Progenitor cell of endocrine pancreas (in vitro differentiated cells): ENCODE measurements at places on chromosomes 2 and 18.

DNA sequence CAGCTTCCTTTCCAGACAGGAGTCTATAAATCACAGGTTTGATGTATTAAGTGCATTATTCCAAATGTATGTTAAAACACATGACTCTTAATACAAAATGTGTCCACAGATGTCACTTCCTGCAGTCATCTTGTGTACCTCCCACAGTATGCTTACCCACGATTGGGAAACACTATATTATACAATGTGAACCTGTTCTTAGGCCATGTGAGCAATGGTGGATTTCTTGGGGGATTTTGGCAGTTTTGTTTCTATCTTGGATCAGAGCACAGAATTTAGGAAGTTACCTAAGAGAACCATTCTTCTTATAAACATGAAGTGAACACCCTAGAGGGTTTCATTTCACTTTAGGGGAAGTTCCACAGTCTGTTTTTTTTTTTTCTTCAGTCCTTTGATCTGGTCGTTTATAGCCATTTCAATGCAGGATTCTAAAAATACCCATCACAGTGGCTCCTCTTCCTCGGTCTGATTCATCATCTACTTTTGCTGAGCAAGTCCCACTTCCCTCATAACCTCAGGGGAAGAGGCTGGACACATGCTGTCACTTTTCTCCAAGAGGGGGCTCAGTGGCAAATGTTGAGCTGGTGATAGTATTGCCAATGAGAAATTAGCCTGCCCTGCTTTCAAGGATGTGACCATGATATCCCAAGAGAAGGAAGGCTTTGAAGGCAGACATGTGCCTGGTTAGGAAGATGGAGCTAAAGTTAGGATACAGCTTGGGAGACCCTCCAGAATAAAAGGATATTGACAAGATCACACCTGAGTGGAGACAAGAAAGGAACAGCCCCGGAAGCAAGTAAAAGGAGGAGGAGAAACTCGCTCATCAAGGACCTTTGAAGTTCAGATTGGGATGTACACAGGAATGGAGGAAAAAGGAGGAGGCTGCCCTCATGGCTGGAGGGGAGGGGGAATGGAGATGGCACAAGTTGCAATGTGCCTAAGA lies 22.6 kb downstream of the PLEK start:
- H3K36me3 ChIP-seq: no peaks in the 10 kb centered on the region
- DNase-seq: no peak
- H3K4me1 ChIP-seq: peaks cover 2% of the 10 kb centered on the region
- no peak overlapping the region for H3K27ac ChIP-seq

DNA sequence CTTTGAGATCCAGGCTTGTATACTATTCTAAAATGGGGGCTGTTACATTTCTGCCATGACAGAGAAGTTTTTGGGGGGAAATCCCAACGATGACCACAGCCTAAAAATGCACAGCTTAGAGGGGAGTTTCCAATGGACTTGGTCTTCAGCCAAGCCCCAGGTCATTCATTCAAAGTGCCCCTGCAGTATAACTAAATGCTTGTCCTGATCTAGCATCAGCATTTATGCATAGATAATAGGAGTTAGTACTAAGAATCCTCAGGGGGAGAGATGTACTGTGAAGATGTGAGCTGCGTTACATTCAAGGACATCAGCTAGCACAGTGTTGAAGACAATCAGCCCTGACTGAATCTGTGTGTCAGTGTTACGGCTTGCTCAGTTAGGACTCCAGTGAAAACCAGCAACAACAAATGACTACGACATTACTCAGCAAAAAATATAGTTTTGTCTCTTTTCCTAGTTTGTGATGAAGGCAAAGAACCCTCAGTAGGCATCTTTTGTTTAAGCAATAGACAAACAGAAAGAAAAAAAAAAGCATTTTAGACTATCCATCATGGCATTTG lies 160.9 kb downstream of the ZEB2 start:
- H3K27ac ChIP-seq: no peak overlapping the region
- peaks cover 8% of the 10 kb centered on the region for H3K27me3 ChIP-seq
- no peaks in the 10 kb centered on the region for H3K36me3 ChIP-seq
- H3K4me1 ChIP-seq: no peaks in the 10 kb centered on the region
- DNase-seq: no peak
- no peak overlapping the region for H3K4me3 ChIP-seq

GRCh38 chr2:52083214-52083613 lies 1051.3 kb upstream of the NRXN1 start:
- no peak for DNase-seq
- H3K4me3 ChIP-seq: no peak overlapping the region
- H3K27me3 ChIP-seq: no peaks in the 10 kb centered on the region
- no peaks in the 10 kb centered on the region for H3K36me3 ChIP-seq

DNA sequence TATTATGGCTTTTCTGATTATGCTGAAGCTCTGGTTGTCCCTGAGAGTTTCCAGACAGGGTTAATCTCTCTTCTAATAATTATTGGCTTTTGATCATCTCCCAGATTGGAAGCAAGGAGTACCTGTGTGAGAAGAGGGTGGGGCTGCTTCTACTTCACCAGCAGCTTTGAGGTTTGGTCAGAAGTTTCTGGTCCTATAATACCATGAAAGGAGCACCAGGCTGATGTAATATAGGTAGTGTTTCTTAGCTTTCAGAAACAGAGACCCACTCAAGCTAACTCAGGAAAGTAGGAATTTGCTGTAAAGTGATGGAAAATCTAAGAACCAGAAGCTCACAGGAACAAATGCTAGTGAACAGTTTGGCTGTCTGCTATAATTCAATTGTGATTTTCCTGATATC lies 57.6 kb downstream of the SGPP2 start:
- H3K36me3 ChIP-seq: no peaks in the 10 kb centered on the region
- H3K27me3 ChIP-seq: peaks cover 19% of the 10 kb centered on the region
- DNase-seq: no peak
- H3K27ac ChIP-seq: no peak overlapping the region
- peaks cover 14% of the 10 kb centered on the region for H3K4me1 ChIP-seq

GRCh38 chr2:242060212-242060835 lies 190.8 kb downstream of the RTP5 start:
- H3K36me3 ChIP-seq: no peaks in the 10 kb centered on the region
- peaks cover 24% of the 10 kb centered on the region for H3K27me3 ChIP-seq
- H3K4me3 ChIP-seq: no peak overlapping the region

GRCh38 chr2:143029141-143029540 lies 100.1 kb upstream of the ARHGAP15 start:
- peaks cover 23% of the 10 kb centered on the region for H3K27me3 ChIP-seq
- DNase-seq: no peak
- no peak overlapping the region for H3K4me3 ChIP-seq
- no peaks in the 10 kb centered on the region for H3K4me1 ChIP-seq
- no peak overlapping the region for H3K27ac ChIP-seq

DNA sequence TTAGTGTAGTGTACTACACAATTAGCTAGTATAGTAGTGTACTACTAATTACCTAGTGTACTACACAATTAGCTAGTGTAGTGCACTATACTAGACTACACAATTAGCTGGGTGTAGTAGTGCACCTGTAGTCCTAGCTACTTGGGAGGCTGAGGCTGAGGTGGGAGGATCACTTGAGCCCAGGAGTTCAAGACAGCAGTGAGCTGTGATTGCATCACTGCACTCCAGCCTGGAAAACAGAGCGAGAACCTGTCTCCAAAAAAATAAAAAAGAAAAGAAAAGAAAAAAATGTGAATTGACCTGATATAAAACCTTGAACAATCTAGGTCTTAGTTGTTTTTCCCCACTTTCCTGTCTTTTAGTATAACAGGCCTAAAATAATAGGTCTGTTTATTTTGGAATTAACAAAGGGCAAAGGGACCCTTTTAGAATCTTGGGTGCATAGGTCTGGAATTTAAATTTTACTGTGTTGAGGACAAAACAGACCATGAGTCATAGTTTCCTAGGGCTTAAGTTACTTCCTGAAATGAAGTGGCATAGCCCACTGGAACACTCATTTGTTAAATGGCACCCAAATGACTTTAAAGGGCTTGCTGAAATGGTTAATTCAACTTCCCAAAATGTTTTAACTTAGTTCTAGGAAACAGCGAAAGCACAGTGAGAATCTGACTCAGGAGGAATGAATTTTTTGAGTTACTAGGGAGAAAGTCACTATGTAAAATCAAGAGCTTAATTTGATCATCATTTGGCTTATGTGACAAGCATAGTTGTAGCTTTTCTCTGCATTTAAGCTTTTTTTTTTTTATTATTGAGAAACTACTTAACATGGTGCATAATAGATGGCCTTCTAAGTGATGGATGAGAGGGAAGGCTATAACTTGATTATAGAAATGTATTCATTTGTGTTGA lies 50.7 kb upstream of the ARL5A start:
- DNase-seq: no peak
- H3K36me3 ChIP-seq: peaks cover 2% of the 10 kb centered on the region
- H3K4me3 ChIP-seq: no peak overlapping the region
- no peak overlapping the region for H3K27ac ChIP-seq

GRCh38 chr2:240904216-240905175 lies 1.6 kb upstream of the CROCC2 start:
- peaks cover 5% of the 10 kb centered on the region for H3K27me3 ChIP-seq
- no peak for DNase-seq
- H3K4me1 ChIP-seq: peaks cover 8% of the 10 kb centered on the region
- no peak overlapping the region for H3K4me3 ChIP-seq
- no peak overlapping the region for H3K27ac ChIP-seq

GRCh38 chr18:58776084-58776483 lies 88.6 kb upstream of the ZNF532 start:
- no peaks in the 10 kb centered on the region for H3K36me3 ChIP-seq
- no peak for DNase-seq
- no peak overlapping the region for H3K27ac ChIP-seq
- H3K4me3 ChIP-seq: no peak overlapping the region
- peaks cover 19% of the 10 kb centered on the region for H3K27me3 ChIP-seq

DNA sequence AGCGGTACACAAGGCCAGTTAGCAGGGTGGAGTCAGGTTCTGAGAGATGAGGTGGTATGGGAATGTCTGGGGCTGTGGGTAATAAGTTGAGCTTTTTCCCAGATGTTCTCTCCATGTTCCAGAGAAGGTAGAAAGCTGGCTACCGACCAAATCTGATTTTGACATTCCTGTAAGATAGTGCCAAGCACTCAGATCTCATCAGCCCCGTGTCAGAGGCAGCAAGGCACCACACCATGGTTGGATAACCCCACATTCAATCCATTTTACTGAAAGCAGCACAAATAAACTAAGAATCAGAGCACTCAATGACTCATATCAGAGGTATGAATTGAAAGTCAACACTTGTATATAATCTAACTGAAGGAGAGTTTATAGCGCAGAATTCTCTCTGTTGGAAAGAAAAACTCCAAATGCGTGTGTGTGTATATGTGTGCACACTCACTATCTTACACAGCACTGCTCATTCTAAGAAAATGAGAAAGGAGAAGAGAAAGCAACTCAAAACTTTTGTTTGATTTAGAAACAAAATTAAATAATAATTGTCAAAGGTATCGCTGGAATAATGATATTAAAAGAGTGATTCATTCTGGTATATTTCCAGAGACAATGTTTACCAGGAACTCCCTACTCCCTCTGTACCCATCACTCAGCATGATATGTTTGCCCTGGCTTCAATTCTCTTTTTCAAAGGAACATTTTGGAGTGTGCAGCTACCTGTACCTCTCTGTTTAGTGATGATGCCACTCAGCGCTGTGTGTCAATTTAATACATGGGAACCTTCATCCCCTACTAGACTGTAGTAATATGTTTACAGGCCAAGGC lies 375.1 kb upstream of the ID2 start:
- H3K27ac ChIP-seq: no peak overlapping the region
- H3K4me1 ChIP-seq: no peaks in the 10 kb centered on the region
- H3K36me3 ChIP-seq: no peaks in the 10 kb centered on the region
- no peak for DNase-seq
- no peak overlapping the region for H3K4me3 ChIP-seq
- peaks cover 10% of the 10 kb centered on the region for H3K27me3 ChIP-seq
